ENCODE measurements at places on chromosomes 13 and 19.

DNA sequence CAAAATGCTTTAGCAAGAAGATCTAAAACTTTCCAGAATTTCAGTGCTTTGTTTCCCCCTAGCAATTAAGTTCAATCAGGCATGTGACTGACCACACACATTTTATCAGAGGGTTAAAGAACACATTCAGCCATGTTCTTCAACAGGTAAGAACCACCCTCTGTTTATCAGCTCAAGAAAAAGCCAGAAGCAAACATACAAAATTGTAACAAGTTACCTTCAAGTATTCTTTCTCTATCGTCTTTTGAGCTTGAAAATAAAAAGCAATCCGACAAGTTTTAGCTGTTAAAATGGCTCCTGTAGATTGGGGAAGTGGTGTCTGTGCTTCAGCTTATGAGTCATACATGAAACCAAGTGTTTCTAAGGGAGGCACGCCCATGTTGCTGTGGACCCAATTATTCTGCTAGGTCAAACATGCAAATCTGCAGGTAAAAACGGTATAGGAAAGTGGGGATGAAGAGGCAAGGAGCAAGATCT lies at the start of gene ELF1:
ELF1 (minus strand) TSS at position 306 of the 477 bp plus-strand sequence. CDS start 37,262 bp downstream, outside the sequence.
- DNase-seq = peak; percentile 57

- DNase-seq = no peak
Observed at GRCh38 chr13:36341718-36342117, 4.5 kb downstream of the SPART start.

- DNase-seq = peak; percentile 46
Observed at GRCh38 chr19:41175801-41176777, 16.9 kb upstream of the CYP2S1 start.

DNA sequence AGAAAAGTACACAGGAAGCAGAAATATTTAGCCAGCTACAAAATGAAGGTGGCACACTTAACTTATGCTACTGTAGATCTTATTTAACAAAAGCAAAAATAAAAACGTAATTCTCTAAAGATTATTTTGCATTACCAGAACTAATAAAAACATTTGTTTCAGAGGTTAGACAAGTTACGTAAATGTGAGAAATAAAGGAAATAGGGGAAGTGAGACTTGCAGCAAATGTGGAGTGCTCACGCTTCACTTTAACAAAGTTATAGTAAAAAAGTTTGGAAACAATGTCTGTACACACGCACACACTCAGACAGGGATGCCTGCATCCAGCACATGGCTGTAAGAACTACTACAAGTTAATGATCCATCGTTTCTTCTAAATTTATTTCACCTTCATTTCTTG lies 83.7 kb downstream of the NALCN start:
- no peak for DNase-seq

DNA sequence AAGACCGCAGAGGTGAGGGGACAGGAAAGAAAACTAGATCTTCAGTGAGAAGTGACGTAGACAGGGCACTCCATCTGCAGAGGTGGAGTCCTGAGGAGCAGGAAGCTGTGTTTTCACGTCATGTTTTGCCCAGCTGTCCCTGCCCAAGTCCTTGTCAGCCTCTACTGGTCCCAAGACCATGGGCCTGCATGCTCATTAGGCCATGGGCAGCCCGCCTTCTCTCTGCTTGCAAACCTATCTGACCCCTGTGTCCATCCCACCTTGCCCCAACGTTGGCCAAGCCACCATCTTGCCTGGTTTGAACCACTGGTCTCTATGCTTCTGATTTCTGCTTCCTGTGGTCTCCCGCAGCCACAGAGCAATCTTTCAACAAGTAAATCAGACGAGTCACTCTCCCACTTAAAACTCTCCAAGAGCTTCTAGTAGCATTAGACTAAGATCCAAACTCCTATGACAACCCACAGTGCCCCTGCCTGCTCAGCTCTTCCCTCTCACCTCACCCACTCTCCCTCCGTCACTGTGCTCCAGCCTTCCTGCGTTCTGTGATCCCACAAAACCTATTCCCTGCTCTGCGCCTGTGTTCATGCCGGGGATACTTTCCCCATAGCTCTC lies 18.6 kb upstream of the CCNE1 start:
- no peak for DNase-seq

DNA sequence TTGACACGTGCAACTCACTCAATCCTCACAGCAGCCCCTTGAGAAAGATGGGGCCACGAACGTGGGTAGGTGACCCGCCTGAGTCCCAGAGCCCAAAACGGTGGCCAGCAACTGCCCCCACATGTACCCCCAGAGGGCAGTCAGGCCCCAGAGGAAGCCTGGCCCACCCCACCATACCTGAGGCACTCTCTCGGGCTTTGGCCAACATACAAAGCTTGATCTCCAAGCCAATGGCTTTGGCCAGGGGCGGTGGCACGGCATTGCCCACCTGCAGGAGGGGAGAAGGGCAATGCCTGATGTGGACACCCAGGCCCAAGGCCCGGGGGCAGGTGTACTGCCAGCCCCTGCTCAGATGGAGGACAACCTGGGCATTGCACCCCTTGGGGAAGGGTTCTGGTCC lies 14.3 kb upstream of the EIF3G start:
- no peak for DNase-seq

GRCh38 chr19:18053576-18054219 lies 33.0 kb downstream of the IL12RB1 start:
- DNase-seq = no peak

DNA sequence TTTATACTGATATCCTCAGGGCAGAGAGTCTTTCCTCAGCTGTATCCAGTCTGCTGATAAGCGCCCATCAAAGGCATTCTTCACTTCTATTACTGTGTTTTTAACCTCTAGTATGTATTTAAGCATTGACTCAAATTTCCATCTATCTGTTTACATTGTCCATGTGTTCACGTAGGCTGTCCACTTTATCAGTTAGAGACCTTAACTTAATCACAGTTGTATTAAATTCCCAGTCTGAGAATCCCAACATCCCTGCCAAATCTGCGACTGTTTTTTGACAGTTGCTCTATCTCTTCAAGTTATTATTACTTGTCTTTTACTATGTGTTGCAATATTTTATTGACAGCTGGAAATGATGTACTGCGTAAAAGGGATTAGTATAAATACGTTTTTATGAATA lies 1613.7 kb upstream of the MIR17HG start:
- no peak for DNase-seq

GRCh38 chr13:77040835-77041234 lies 13.9 kb upstream of the FBXL3 start:
- no peak for DNase-seq

DNA sequence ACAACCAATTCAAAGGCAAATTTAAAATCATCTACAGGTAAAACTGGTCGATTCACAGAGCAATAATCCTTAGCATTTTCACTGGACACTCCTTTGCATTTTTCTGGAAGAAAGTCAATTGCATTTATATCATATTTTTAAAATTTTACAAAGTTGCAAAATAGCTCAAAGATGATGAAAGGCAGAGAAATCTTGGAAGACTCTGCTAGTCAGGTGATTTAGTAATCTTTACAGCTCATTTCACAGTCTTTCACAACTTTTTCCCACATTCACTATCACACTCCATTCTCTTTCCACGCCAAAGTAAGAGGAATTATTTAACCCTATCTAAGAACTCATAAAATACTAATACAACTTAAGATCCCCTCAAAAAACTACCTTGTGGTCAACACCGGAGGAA lies 1063.8 kb downstream of the EFNB2 start:
- no peak for DNase-seq

DNA sequence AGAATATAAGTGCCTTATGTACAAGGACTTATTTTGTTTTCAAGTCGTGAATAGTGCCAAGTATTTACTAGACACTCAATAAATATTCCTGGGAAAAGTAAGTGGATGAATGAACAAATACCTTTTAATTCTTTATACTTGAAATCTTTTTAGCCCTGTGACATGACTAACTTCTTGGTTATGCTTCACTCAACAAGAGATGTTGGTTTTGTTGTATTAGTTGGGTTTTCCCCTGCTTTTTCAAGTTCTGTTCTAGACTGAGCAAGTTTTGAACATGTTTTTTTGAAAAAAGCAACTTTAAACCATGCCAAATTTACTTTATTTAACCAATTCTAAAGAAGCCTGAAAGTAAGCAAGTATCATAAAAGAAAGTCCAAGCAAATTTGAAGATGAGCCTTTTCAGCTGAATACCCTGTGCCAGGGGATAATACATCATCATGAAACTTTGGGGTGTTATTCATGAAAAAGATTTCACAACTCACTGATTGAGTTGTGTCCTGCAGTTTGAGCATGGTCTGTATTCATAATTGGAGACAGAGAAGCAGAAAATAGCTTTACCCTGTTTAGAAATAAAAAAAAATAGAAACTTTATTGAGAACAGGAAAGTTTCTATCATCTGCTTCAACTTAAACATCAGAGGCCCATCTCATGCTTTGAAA lies 11.1 kb downstream of the LMO7 start:
- DNase-seq = no peak

DNA sequence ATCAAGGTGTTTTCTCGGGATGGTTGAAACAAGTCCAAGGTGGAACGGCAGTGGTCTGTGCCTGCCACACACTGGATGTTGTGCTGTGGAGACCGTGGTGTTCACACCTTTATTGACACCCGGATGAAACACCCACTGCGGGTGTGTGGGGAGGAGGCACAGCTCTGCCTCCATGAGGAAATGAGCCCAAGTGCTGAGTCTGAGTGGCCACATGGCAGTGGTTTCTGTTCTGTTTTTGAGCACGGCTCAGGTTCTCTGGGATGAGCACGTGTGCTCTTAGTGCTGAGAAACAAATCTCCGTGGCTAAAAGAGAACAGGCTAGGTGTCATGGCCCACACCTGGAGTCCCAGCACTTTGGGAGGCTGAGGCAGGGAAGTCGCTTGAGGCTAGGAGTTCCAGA lies 29.5 kb downstream of the UPF1 start:
- DNase-seq = no peak

DNA sequence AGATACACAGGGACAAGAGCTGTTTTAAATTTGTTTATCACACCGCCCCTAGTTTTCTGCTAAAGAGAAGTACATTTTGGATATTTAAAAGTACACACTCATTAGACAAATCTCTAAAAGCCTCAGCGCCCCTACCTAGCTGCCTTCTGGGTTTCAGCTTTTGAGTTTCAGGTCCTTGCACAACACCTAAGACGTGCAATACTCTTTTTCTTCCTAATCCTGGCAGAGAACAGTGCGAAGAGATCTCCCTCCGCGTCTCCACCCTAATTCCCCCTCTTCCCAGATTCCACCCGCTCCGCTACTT lies 421 bp upstream of the KLF5 start:
- no peak for DNase-seq

DNA sequence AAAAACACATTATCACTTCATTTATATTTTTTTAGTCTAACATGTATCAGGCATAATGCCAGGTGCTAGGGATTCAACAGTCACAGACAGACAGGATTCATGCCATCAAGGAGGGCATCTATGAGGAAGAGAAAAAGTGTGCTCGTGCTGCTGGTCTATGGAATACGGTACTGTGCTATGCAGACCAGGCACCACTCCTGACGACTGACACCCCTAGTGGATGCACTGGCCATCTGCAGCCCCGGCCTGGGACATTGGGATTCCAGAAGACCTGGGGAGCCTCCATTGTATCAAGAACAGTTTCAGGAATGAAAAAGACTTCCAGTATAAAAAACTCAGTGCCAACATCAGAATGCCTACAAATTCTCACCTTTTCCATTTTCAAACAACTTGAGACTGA lies 94.0 kb downstream of the KLF12 start:
- DNase-seq = peak; percentile 5

DNA sequence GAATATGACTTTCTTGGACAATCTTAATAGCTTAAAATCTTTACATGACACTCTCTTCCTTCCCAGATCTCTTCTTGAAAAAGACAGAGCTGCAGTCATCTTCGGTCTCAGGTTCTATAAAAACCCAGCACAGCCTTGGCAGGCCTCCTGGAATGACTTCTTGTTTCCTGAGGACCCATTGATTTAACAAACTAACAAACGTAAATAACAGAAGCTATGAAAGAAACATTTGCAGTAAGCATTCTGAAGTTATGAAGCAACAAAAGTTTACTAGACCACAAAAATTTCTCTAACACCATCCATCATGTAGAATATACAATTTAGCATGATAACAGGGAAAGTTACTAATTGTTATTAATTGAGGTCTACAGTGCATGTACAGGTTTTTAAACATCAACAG lies 62.8 kb upstream of the STARD13 start:
- no peak for DNase-seq

GRCh38 chr13:101115762-101116171 lies 300.5 kb downstream of the NALCN start:
- no peak for DNase-seq

- DNase-seq = peak; percentile 59
Observed at GRCh38 chr19:40610396-40611064, 9.4 kb downstream of the LTBP4 start.

GRCh38 chr13:24687611-24688010 lies 7.4 kb downstream of the ATP12A start:
- DNase-seq = no peak

GRCh38 chr13:43872181-43872580 lies 7.4 kb downstream of the CCDC122 start:
- no peak for DNase-seq

DNA sequence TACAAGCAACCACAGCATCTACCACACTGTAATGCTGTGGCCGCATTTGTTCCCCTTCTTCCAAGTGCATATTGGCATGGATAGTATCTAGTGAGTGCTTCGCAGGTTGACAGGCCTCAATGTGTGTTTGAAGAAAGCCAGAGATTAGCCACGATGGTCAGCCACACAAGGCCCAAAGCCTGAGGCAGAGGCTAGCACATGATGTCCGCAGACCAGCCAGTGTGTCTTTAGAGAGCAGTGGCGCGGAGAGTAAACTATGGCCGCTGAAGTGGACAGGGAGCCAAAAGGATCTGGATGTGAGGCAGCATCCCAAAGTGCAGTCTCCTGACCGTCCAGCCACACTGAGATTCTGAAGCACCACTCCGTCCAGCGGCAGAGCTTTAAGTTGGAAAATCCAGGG lies 36.0 kb downstream of the BRD4 start:
- DNase-seq = no peak

GRCh38 chr19:19185853-19186740 lies 5.9 kb downstream of the BORCS8 start:
- peak; percentile 43 for DNase-seq

GRCh38 chr13:26819046-26819445 lies 58.5 kb upstream of the GPR12 start:
- no peak for DNase-seq

DNA sequence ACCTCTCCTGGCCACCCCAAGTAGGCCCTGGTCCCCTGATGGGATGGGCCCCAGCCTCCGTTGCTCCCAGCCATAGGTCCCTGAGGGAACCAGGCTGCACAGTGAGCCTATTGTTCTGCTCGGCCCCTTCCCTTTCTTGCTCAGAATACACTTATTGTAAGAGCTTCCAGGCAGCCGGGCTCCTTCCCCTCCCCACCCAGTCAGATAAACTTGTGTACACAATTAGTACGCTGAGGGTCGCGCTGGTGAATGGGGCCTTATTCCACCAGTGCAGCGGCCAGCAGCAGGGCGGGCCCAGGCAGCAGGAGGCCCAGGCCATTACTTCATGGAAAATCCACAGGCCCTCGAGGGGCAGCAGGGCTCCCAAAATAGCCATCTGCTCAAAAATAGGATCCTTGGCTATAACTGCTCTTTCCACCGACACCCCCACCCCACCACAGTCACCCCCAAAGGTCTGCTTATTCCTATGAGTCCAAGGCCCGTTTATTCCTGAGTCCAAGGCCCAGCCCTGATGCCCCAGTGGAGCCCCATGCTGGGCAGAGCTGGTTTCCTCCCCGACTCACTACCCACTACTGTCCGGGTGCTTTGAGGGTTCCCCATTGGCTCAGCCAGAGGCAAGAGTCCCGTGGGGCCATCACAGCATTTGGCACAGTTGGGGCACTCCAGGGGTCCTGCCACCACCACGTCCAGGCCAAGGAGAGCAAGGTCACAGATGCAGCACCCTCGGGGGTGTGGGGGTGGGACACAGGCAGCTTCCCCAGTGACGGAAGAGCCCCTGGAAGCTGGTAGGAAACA lies 22.1 kb downstream of the CAPN12 start:
- no peak for DNase-seq
